ENCODE measurements at places on chromosomes 16 and 17.

- DNase-seq, result no peak
Observed at GRCh38 chr17:915538-916201, 63.9 kb downstream of the NXN start.

GRCh38 chr16:25390761-25391160, 133.1 kb upstream of the ZKSCAN2 start:
- DNase-seq, result no peak

DNA sequence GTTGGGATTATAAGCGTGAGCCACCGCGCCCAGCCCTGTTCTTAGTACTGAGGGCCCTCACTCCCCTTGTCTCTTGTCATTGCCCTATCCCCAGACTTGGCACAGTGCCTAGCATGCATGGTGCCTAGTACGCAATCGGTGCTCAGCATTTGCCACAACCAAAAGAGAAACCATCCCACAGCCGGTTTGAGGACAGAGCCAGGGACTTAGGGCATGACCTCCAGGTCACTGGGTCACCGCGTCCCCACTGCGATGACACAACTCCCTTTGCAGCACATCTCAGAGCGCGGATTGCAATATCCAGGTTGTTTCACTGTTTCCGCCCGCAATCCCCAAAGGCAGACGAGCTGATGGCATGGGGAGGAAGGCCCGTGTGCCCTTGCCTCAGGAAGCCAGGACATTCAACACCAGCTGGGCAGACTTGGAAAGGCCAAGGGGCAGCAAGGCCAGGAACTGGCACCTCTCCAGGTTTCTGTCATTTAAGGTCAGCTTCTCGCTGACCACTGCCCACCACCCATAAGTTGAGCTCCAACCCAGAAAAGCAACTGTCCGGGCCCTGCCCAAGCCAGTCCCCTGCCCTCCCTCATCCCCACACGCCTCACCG, 274.5 kb downstream of the MRTFB start:
- no peak for DNase-seq

DNA sequence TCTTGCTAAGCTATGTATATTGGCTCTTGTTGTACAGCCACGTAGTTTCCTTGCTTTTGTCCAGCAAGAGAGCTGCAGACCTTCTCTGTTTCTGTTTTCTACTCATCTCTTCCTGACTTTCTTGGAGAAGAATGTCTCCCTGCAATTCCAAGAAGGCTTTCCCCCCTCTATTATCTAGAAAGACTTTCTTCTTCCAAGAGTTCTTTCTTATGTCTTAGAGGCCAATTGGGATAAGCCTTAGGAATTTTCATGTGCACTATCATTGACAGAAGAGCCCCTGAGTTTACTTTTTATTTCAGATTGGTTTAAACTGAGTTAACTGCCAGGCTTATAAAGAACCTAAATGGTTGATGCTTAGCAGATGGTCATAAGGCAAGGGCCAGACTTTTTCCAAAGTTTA, 9.0 kb downstream of the CAPNS2 start:
- no peak for DNase-seq

DNA sequence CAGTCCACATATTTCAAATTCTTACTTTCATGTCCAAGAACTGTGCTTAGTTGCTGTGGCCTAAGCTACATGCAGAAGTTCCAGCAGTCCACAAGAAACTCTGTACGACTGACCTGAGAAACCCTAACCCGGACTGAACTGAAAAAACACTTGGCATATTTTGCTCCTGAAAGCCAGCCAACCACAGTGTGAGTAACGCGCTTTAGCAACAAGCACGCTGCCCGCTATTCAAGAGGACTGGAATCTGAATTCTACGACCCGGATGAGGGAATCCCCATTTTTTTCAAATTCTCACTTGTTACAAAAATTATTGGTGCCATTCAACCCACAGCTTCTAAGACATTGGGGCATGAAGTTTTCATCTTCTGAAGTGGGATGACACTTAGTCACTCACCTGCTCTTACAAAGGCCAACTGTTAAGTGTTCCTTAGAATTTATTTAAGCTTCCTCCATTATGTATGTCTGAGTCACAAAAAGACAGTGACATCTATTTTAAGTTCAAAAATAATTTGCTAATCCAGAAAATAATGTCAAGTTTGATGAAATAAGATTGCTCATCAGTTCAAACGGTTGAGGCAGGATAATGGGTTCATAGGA, 78.7 kb downstream of the CDYL2 start:
- no peak for DNase-seq

DNA sequence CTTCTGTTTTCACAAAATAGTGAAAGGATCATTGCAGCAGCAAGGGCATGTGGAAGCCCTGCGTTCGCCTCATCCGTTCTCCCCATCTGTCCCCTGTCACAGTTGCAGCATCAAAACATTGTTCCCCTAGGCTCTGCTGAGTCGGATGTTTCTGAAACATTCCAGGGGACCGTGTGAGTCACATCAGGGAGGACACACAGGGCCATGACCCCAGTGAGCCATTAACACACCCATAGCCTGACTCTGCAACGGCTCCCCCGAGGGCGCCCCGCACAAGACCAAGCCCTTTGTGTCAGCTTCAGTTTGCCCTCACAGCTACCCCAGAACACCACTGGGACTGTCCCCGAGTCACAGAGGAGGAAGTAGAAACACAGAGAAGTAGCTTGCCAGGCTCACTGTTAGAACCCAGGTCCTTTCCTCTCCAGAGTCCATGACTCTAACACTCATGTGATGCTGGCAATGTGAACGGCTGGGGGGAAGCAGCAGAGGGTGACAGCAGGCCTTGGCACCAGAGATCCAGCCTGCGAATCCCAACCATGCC, 63.3 kb upstream of the HSBP1 start:
- DNase-seq, result no peak

GRCh38 chr17:27631411-27631760, 398 bp downstream of the LGALS9 start:
- DNase-seq, result no peak

DNA sequence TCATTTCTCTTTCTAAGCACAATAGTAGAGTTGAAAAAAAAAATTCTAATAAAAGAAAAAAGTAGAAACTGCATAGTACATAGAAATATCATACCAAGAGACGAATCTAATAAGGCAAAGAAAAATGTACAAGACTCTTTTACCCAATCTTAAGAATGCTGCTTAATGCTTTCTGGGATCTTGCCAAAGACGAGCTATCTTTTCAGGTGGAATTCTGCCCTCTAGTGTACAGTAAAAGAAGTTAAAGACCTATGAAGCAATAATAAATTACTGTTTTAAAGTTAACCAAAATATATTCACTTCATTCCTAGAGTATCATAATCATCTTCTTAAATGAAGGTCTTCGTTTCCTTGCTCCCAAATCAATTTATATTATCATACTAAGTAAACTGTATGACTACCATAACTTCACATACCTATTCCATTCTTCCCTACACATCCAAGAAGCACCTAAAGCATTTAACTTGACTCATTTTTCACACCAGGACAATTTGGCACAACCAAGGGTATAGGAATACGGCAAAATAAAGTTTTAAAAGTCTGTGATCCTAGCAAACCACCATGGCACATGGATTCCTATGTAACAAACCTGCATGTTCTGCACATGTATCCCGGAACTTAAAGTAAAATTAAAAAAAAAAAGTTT, 47.7 kb downstream of the CFDP1 start:
- no peak for DNase-seq

GRCh38 chr16:20243731-20244281, 83.5 kb downstream of the GP2 start:
- DNase-seq, result no peak

DNA sequence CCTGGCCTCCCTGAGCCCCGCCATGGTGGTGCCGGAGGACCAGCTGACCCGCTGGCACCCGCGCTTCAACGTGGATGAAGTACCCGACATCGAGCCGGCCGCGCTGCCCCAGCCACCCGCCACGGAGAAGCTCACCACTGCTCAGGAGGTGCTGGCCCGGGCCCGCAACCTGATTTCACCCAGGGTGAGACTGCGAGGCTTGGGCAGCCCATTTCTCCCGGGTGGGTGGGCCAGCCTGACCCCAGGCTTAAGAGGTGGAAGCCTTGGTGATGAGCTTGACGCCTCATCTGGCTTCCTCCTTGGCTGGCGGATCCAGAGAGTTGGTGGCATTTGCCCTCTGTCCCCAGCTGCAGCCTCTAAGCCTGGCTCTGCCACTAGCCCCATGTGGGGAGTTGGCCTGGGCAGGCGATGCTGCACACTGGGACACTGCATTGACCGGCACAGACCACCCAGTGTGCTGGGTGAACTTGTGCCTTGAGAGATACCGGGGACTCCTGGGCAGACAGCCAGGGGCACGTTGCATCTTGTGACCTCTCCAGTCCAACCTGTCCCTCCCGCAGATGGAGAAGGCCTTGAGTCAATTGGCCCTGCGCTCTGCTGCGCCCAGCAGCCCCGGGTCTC, 3.0 kb downstream of the CDT1 start:
- DNase-seq, result no peak

- DNase-seq, result no peak
Observed at GRCh38 chr16:27347930-27348685, 34.3 kb downstream of the IL4R start.

DNA sequence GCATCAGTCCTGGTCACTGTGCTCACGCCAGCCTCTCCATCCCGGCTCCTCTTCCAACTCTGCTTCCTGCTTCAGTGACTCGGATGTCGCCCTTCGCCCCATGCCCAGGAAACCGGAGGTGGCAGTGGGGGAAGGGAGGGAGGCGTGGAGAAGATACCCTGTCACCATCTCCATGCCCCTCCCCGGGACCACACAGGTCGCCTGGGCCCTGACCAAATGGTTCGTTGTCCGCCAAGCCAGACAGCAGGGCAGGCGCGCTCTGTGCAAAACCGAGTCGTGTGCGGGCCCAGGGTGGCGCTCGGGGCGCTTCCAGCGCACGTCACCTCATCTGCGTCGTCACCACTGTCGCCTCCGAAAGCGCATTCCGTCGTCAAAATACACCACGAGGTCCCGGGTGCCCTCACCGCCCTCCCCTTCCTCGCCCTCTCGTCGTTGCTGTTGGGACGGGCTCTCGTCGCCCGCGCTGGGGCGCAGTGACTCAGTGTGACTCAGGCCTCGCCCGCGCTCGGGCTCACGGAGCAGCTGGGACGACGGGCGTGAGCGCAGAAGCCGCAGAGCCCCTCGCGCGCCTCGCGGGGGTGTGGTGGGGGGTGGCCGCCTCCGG, 39.2 kb downstream of the ZNF778 start:
- DNase-seq, result peak; percentile 77

DNA sequence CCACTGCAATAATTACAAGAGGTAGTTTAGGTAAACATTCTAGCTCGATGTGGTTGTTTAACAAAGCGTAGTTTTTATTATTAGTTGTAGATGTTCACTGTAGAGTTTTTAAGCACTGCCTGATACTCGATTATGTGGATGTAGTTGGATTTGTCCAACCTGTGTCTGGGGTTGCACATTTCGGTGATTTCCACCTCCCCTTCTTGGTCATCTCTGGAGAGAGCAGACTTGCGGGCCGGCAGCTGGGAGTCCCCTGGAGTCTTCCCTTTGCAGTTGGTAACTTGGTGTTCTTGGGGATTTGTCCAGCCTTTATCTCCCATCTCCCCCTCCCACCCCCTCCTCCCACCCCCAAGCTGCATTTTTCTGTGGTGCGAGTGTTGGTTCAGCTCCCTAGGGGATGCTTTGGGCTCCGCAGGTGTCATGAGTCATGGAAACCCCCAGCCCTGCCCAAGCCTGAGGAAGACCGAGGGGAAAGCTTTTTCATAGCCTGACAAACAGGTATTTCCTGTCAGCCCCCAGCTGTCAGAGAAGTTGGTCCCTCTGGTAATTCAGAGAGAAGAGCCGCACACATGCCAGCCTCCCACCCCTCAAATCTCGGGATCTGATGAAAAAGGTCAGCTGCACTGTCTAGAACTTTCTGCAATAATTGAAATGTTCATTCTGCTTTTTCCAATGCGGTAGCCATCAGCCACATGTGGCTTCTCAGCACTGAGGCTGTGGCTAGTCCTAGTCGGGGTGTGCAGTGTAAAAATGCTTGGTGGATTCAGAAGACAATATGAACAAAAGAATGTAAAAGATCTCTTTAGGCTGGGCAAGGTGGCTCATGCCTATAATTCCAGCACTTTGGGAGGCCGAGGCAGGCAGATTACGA, 50.3 kb downstream of the KSR1 start:
- no peak for DNase-seq

DNA sequence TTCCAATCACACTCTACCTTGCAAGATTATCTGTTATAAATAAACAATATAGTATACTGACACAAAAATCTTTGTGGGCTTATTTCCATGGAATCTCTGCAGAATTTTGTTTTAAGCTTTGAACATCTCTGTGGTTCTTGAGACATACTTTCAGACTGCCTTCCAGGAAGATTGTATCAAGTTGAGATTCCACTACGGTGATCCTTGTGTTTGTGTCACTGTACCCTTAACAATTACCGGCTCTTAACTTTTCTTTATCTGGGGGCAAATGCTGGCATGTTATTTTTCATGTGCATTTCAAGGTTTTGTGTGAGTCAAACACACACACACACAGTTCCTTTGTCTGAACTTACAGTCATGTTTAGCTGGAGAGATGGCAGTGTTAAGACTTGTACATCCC, 472.7 kb upstream of the HSBP1 start:
- no peak for DNase-seq

Data from stimulated activated CD4-positive, alpha-beta T cell treated with anti-CD3 and anti-CD28 coated beads, Interleukin-4, amount 100 ng/mL, for 4 hours (primary cell).